Left ventricle myocardium inferior (tissue), 1 donor: ENCODE measurements at places on chromosomes 12 and 14. TPM values are rescaled to one million over a fixed set of nuclear protein-coding genes. Genes with fewer than 3 reads are reported as not detected.

DNA sequence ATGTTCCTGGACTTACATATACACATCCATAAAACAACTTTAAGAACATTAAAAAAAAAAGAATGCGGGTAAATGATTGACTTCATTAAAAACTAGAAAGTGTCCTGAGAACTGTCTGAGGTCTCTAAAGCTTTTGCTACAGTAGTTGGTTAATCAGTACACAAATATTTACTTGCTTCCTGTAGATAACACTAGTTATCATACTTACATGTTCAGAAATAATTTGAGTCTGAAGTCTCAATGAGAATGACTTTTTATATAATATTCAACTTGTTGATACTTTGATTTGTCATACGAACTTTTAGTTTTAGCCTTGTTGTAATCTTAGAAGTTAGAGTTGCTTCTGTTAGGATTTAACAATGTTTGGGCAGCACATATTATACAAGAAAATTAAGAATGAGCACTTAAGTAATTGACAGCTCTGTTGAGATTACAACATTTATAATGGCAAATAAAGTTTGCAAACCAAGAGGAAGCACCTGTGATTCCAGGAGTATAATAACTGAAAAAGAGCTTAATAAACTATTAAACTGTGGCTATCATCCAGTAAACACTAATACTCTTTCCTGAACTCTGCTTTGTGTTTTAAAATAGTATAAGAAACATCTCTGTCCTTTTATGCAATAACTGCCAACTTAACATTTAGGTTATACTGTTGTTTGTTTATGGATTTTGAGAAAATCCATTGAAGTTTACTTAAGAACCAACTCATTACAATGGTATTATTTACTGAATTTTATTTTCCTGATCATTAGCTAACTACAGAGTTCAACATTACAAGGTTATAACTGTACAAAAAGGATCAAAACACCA, 131.7 kb downstream of the MIPOL1 start:
- no peak for DNase-seq

DNA sequence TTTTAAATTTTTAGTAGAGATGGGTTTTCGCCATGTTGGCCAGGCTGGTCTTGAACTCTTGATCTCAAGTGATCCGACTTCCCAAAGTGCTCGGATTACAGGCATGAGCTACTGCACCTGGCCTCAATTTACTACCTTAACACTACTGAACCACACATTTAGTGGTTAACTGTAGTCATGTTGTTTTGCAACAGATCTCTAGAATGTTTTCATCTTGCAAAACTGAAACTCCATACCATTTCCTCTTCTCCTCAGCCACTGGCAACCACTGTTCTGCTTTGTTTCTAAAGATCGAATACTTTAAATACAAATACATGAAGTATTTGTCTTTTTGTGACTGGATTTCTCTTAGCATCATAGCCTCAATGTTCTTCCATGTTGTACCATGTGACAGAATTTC, 15.4 kb upstream of the SMCO2 start:
- no peak for DNase-seq

DNA sequence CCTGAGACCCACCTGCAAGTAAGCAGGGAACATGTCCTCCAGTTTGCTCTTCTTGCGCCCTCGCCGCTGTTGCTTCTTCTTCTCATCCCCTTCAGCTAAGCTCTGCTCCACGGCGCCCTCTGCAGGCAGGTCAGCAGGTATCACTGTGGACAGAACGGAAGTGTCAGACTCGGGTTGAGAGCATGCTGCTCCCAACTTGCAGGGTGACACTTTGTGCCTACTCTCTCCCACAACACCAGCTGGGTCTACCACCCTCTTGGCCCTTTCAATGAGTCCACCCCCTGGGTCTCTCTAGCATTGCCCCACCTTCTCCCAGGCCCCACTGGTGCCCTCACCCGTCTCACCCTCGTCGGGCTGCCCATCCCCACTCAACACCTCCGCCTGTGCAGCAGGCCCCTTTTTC, 16.7 kb downstream of the KMT2D start:
- peak; percentile 50 for DNase-seq

Gene SERPINA6
- total RNA-seq = not detected

Gene C14orf132
- 4.8 TPM for total RNA-seq

DNA sequence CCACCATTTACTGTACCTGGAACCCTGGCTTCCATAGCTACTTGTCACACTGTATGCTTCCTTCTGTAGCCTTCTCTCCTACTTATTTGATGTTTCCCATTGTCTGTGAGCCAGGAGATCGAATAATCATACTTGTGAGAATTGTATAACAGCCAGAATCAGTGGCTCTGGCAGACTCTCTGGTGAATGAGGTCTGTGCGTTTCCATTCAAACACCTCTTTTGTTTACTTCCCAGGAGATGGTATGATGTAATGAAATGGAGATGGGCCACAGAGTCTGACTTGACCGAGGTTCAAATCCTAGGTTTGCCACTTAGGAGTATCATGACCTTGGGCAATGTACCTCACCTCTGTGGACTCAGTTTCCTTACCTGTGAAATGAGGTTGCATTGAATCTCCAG, 35.7 kb upstream of the CLMN start:
- no peak for DNase-seq

Gene PPM1A
- 98.8 TPM for total RNA-seq

DNA sequence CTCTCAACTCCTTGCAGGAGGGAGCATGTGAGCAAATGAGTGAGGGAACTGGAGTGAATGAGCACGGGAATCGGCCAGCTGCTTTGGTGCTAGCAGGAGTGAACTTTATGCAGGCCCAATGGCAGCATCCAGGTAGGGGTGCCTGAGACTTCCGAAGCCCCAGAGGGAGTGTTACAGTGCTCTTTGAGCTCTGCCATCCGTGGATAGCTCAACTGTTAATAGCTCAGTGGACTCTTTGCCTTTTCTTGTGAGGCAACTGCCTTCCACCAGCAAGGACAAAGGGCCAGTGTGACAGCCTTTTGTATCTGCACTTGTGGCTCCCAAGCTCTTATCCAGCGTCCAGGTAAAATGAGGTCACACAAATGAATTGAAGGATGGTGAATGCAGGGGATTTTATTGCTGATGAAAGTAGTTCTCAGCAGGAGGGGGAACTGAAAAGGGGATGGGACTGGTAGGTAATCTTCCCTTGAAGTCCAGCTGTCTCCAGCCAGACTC, 12.9 kb downstream of the CREBL2 start:
- no peak for DNase-seq
